GM12891 (cell line): ENCODE measurements at places on chromosomes 2 and 18.

GRCh38 chr18:77967791-77968190 lies 718.1 kb downstream of the GALR1 start:
- DNase-seq = no peak

- DNase-seq = no peak
These were observed 6.7 kb upstream of the TNP1 start for GRCh38 chr2:216866515-216867095.

DNA sequence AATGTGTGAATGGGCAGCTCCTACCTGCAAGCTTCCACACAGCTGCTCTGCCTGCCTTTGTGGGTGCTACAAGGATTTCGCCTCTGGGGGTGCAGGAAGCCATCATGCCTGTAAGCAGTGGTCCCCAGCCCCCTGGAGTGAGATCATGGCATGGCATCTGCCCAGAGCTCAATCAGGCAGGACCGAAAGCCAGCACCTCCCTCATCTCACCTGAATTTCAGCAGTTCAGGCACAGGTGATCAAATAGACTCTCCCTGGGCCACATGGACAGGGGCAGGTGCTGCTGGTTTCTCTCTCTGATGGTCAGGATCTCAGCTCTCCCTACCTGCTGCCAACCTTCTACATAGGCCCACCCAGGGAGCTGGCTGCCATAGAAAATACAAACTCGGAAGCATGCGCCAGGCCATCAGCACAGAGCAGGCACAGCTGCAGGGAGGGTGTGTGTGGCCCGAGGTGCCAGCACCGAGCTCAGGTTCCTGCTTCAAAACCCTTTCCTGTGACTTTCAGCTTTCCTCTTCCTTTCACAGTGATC lies 133.2 kb upstream of the ID2 start:
- DNase-seq = no peak

DNA sequence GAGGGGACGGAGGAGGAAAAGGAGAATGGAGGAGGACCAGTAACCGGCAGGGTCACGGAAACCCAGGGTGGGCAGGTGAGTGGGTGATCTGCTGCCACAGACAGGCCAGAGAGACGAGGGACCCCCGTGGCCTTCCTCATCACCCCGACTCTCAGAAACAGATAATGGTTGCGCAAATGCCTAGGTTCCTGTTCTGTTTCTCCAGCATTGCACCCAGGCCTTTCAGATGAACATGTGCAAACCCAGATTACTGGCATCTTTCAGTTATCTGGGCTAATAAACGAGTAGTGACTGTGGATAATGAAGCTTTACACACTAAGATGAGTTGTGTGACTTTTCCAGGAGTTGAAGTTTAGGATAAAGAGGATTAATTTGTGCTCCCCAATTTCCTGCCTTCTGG lies 46.5 kb downstream of the TET3 start:
- no peak for DNase-seq

GRCh38 chr2:173772205-173772604 lies 193.0 kb downstream of the SP3 start:
- DNase-seq = no peak

GRCh38 chr2:241882091-241882625 lies 12.6 kb downstream of the RTP5 start:
- peak; percentile 78 for DNase-seq

- no peak for DNase-seq
These were observed 339.9 kb upstream of the SOX11 start for GRCh38 chr2:5352286-5352685.

DNA sequence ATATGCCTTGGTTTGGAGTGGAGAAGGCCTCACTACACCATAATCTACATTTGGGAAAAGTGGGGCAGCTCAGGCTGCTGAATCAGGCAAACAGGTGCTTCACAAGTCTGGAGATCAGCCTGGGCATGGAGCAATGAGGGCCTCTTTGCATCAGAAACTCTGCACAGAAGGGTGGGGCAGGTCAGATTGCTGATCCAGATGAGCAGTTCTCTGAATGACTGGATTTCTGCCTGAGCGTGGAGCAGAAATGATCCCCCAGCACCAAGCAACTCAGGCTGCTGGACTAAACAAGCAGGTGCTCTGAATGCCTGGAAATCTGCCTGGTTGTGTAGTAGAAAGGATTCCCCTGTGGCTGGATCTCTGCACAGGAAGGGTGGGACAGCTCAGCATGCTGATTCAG lies 605.3 kb upstream of the ZNF804A start:
- no peak for DNase-seq

GRCh38 chr2:100419915-100420314 lies 2.4 kb upstream of the CHST10 start:
- DNase-seq = no peak

DNA sequence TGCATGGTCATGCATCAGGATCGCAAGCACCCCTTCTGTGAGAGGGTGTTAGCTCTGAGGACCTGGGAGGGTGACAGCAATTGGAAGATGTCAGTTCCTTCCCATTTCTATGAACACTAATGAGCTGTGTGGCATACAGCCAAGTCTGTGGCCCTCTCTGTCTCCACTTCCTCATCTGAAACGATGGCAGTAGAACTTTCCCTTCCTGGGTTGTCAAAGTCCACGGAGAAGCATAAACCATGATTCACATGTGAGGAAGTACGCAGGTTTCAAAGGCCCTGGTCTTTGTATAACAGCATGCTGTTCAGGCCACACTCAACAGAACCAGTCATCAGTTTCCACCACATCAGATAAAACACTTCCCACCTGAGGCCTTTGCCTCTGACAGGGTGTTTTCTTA lies 167.4 kb upstream of the RAB6C start:
- DNase-seq = no peak

GRCh38 chr2:46000660-46001059 lies 296.5 kb upstream of the EPAS1 start:
- no peak for DNase-seq

- DNase-seq = peak; percentile 46
These were observed 115.1 kb downstream of the DTNB start for GRCh38 chr2:25558262-25558661.
